ENCODE measurements at places on chromosomes 3 and 15. TPM values are rescaled to one million over a fixed set of nuclear protein-coding genes. Genes with fewer than 3 reads are reported as not detected.

Gene TMIE
- 0.77 TPM for total RNA-seq

Gene ATP13A5
- not detected for total RNA-seq

Gene POPDC2
- total RNA-seq = 0.38 TPM

Gene TEX55
- total RNA-seq = not detected

Gene GAP43
- total RNA-seq = 0.66 TPM

DNA sequence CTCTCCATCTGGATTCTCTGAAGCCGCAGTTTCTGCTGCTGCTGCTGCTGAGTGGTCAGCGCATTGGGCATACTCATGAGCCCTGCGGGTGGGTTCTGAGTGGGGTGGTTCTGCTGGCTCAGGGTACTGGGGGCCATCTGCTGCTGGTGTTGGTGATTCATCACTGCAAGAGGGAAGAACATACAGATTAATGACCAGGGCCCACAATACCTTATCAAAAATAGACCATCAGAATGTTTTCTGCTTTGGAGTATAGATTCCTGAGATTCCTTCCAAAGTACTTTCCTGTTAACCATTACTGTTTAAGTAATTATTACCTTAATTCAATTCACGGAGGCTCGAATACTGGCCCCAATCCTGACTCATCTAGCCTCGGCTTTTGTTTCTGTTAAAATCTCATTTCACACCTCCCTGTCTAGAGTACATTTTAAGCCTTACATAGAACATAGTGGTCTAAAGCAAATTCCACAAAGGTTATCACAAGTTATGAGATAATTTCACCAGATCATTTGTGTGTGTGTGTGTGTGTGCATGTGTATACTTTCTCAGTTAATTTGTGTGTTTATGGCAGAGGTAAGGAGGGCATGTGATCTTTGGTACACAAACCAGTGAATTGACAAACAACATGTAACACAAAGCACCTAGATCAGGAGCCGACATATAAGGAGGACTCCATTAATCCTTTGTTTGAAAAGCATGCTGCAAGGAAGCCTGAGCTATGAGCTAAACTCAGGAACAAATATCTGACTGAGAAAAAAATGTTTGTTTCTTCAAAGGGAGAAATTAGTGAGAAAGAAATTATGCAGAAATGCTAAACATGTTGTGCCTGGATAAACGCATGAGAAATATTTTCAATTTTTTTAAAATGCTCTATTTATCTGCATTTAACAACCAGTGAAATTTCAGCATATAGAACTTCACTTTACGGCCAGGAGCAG, 68.1 kb downstream of the TM4SF4 start:
- DNase-seq = no peak

- DNase-seq = no peak
These were observed 24.8 kb downstream of the MYO1E start for GRCh38 chr15:59347915-59348314.

GRCh38 chr15:98123834-98124233, 163.3 kb downstream of the ARRDC4 start:
- DNase-seq = no peak

- DNase-seq = no peak
These were observed 700 bp upstream of the BLM start for GRCh38 chr15:90716317-90716975.

- DNase-seq = no peak
These were observed 92.3 kb downstream of the SLC9A9 start for GRCh38 chr3:143755978-143756377.

GRCh38 chr3:56796202-56796601, 5.5 kb downstream of the ARHGEF3 start:
- no peak for DNase-seq

DNA sequence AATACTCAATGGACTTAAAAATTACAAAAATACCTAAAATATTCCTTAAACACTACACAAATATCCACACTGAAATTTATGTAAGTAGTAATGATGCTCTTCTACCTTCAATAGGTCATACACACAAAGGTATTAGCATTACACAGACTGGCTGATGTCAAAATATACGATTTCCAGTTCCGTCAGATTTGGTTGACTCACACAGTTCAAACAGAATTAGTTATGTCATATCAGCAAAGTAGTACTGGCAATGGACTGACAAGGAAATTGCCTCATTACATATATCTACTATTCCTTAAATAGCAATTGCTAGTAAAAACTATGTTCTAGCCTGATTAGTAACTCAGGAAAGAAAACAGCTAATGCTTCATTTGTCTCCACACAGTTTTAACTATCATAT, 70.8 kb downstream of the ADAM10 start:
- DNase-seq = no peak

- DNase-seq = no peak
These were observed 109.7 kb upstream of the HACD2 start for GRCh38 chr3:123694366-123695087.

DNA sequence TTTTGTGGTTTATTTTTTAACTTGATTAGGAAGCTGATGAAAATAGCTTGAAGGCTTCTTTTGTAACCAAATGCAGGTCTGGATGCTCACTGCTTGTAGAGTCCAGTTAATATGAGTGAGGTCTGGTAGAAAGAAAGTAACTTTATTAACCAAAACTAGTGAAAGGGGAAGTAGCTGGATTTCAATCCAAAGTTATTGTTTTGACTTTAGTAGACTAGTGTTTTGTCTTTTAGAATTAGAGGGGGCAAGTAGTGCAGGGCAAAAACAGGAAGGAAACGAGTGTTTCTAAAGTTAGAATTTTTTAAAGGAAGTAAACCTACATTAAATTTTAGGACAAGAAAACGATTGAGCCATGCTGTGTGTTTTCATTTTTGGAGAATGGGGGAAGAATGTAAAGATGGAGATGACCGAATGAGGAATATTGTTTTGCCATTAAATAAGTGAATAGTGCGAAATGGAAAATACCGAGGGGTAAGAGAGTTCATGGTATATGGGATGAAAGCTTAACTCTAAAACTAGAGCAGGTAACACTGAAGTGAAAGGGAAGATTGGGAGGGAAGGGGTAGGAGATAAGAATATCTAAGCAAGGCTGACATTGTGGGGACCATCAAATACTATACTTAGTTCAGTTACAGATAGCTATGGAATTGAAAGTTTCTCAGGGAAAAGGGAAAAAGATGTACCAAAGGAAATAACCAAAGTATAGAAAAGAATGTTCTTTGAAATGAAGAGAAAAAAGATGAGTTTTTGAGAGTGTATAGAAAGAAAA, 40.0 kb downstream of the USP3 start:
- no peak for DNase-seq

Measured in NCI-H460 (cell line).